ENCODE measurements at places on chromosomes 1 and 21.

DNA sequence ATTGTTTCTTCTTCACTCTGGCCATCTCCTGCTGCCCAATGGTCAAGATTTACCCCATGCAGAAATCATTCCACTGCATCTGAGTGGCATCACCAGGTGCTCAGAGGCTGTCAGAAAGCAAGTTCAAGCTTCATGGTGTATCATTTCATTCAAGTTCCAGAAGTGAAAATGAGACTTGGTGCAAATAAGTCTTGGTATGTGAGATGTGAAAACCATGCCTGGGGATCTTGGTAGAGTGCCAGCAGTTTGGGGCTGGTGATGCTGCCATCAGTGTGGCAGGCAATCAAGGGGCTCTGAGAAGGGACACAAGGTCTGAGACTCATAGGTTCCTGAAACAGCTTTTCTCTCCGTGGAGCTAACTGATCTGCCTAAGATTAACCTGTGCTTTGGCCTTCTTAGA, 52.0 kb downstream of the CD2 start:
- H3K27ac ChIP-seq = peak overlapping the region; percentile 87
- no peak overlapping the region for H3K4me3 ChIP-seq
- H3K36me3 ChIP-seq = no peaks in the 10 kb centered on the region
- H3K27me3 ChIP-seq = no peaks in the 10 kb centered on the region
- DNase-seq = peak; percentile 43

DNA sequence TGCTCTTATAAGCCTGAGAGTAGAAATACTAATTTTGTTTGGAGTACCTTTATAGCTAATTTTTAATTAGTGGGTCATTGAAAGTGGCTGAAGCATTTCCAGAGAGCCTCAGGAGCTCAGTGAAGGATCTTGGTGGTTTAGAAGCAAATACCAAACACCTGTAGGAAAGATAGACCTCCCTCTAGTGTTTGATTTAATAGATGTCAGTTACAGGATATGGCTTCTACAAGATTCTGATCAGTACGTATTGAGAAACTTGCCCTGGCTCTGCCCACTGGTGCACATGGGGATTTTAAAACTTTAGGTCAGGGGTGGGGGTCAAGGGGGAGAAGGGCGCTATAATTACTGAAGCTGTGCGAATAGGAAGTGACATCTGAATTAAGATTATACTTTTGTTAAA, 122.2 kb downstream of the POU2F1 start:
- no peaks in the 10 kb centered on the region for H3K36me3 ChIP-seq
- no peak overlapping the region for H3K4me3 ChIP-seq
- no peaks in the 10 kb centered on the region for H3K27me3 ChIP-seq
- DNase-seq = no peak
- H3K4me1 ChIP-seq = no peaks in the 10 kb centered on the region

GRCh38 chr21:31952828-31953227, 80.0 kb downstream of the HUNK start:
- no peaks in the 10 kb centered on the region for H3K36me3 ChIP-seq
- H3K27me3 ChIP-seq = peaks cover 9% of the 10 kb centered on the region
- DNase-seq = no peak
- no peak overlapping the region for H3K27ac ChIP-seq

DNA sequence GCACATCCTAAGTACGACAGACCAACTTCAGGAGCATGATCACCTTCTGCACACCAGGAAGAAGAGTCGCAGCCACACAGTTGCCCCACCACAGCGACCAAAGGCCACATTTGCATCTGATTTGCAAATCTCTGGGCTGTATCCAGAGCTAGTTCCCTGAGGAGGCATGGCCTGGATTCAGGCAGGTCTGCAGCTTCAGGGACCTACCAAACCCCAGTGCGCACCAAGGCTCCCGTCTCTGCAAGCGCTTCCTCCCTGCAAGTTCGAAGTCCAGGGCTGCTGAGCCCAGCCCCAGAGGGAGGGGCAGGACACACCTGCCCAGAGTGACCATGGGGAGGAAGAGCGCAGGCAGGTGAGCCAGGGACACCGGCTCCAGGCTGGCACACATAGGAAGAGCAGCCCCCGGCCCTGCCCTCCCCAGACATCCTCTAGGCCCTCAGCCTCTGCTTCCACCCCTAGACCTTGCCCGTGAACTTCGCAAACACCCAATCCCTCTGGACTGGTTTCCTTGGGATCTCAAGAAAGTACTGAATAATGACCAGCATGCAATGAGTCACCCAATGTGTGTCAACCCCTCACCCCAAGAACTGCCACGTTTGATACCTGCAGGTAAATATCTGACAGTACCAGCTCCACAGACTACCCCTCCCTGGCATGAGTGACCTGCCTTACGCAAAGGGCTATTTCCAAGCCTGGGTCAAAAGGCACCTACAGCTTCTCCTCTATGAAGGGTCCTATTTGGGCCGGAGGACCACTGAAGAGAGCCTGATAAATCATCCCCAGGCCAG, 36.8 kb downstream of the CASZ1 start:
- DNase-seq = no peak
- no peaks in the 10 kb centered on the region for H3K27me3 ChIP-seq
- no peak overlapping the region for H3K4me3 ChIP-seq
- peaks cover 17% of the 10 kb centered on the region for H3K4me1 ChIP-seq
- no peak overlapping the region for H3K27ac ChIP-seq
- H3K36me3 ChIP-seq = no peaks in the 10 kb centered on the region

DNA sequence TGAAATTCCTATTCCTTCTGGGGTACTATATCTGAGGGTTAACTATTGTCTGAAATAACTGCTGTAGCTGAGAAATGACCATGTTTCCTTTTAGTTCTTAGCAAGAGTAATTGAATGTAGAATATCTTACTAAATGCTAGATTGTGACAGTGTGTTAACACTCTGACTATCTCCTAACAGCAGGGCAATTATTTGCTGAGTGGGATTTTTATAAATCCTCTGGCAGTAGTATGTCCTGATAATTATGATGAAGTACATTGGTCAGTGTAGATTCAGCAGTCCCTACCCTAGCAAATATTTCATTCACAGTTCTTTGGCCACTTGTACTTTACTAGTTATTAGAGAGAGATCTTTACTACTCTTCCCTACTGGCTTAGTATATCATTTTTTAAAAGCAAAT, 138.6 kb downstream of the SPATA17 start:
- no peaks in the 10 kb centered on the region for H3K4me1 ChIP-seq
- no peak overlapping the region for H3K4me3 ChIP-seq
- DNase-seq = no peak
- H3K27me3 ChIP-seq = no peaks in the 10 kb centered on the region

- H3K4me3 ChIP-seq = no peak overlapping the region
- H3K36me3 ChIP-seq = no peaks in the 10 kb centered on the region
- DNase-seq = no peak
- no peak overlapping the region for H3K27ac ChIP-seq
- H3K4me1 ChIP-seq = no peaks in the 10 kb centered on the region
These were observed 127.3 kb upstream of the APP start for GRCh38 chr21:26297851-26298250.

- peaks cover 46% of the 10 kb centered on the region for H3K4me1 ChIP-seq
- no peak overlapping the region for H3K27ac ChIP-seq
- H3K36me3 ChIP-seq = no peaks in the 10 kb centered on the region
- H3K27me3 ChIP-seq = no peaks in the 10 kb centered on the region
- H3K4me3 ChIP-seq = no peak overlapping the region
- no peak for DNase-seq
These were observed 69.9 kb upstream of the TARDBP start for GRCh38 chr1:10942542-10942912.

DNA sequence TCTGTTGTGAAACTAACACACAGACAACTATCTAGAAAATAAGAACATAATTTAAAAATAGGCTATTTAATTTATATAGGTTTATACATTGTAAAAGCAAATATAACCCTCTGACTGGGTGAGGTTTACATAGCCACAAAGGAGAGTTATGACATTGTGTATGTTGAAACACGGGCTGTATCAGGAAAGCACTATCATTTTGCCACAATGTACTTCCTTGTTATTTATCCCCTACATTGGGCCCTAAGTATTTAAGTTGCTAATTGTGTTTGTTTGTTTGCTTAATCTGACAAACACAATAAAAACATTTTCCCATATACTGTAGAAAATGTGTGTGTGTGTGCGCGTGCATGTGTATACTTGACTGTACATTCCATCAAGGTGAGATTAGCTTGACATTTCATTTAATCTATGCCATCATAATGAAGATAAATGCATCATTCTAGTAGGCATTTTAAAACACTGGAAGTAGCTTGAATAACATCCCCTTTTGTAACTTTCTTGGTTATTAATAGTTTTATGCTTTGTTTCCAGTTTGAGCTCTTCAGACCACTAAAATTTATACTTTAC, 72.1 kb downstream of the RGS13 start:
- H3K4me1 ChIP-seq = no peaks in the 10 kb centered on the region
- no peak overlapping the region for H3K27ac ChIP-seq
- no peaks in the 10 kb centered on the region for H3K36me3 ChIP-seq
- H3K27me3 ChIP-seq = peaks cover 2% of the 10 kb centered on the region
- no peak overlapping the region for H3K4me3 ChIP-seq
- no peak for DNase-seq

DNA sequence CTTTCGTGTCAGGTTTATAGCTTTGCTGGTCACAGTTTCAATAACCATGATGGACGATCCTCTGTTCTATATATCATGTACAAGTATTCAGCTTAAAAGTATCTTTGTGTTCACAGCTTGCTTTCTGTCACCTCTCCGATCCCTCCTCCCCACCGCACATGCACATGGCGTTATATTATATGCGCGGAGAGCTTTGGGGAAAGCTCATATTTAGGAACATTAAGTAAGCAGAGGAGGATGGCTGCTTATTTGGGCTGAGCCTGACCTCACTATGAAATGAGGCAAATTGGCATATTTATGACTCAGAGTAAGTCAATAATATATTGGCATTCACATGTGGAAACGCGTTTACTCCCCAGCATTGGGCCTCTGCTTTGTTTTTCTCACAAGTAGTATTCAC, 360.5 kb downstream of the HLX start:
- DNase-seq = no peak
- no peaks in the 10 kb centered on the region for H3K27me3 ChIP-seq
- no peak overlapping the region for H3K4me3 ChIP-seq
- no peaks in the 10 kb centered on the region for H3K4me1 ChIP-seq

- H3K36me3 ChIP-seq = no peaks in the 10 kb centered on the region
- H3K27ac ChIP-seq = no peak overlapping the region
- no peak for DNase-seq
- no peaks in the 10 kb centered on the region for H3K4me1 ChIP-seq
- peaks cover 2% of the 10 kb centered on the region for H3K27me3 ChIP-seq
These were observed 55.9 kb upstream of the SOX13 start for GRCh38 chr1:204017032-204017431.

DNA sequence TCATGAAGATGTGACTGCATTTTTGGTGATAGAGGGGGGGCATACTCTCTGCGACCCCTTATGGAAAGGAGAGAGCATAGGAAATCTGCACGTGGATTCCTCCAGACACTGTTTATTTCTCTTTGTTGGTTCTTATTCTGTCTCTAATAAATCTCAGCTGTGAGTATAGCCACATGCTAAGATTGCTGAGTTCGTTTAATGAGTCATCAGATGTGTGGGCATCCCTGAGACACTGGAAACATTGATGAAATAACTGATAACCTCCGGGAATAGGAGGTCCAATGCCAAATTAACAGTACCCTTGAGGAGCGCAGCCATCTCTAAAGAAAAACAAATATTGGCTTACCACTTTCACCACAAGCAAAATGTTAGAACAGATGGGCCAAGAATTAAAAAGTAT, 880.2 kb upstream of the NEGR1 start:
- H3K36me3 ChIP-seq = no peaks in the 10 kb centered on the region
- H3K27me3 ChIP-seq = no peaks in the 10 kb centered on the region
- no peak overlapping the region for H3K4me3 ChIP-seq

DNA sequence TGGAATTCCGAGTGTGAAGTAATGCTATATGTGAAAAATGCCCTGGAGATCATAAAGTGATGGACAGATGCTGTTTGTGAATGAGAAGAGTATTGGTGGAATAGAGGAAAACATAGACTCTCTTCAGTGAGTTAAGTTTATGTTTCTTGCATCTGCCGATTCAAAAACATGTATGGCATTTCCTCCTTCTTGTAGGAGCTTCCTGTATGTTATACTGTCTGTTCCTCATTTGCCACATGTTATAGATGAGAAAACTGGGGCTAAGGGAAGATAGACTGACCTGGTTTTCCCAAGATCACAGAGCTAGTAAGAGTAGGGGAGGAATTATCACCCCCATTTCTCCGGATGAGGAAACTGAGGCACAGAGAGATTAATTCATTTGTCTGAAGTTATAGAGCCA, 41.1 kb upstream of the IL20 start:
- H3K36me3 ChIP-seq = no peaks in the 10 kb centered on the region

GRCh38 chr1:56578138-56578962, 1.0 kb downstream of the PLPP3 start:
- H3K4me3 ChIP-seq = peak overlapping the region; percentile 90
- DNase-seq = no peak
- H3K4me1 ChIP-seq = peaks cover 2% of the 10 kb centered on the region
- no peaks in the 10 kb centered on the region for H3K36me3 ChIP-seq
- H3K27me3 ChIP-seq = no peaks in the 10 kb centered on the region

Data from T-cell (primary cell).